ENCODE measurements at places on chromosomes 5 and 9. TPM values are rescaled to one million over a fixed set of nuclear protein-coding genes. Genes with fewer than 3 reads are reported as not detected.

GFI1B gene
- 0.07 TPM for polyA plus RNA-seq

SEMA4D gene
- 22.3 TPM for polyA plus RNA-seq

TMOD1 gene
- polyA plus RNA-seq: 286 TPM

PCDHA1 gene
- not detected for polyA plus RNA-seq

REEP2 gene
- polyA plus RNA-seq: 1.5 TPM

ATOSB gene
- polyA plus RNA-seq: 27.6 TPM

QRFP gene
- not detected for polyA plus RNA-seq

MCTP1 gene
- polyA plus RNA-seq: 1.4 TPM

SEMA5A gene
- 0.24 TPM for polyA plus RNA-seq

PKN3 gene
- 4.4 TPM for polyA plus RNA-seq

SLC6A3 gene
- polyA plus RNA-seq: not detected

TAF11L5 gene
- not detected for polyA plus RNA-seq

PCDHA4 gene
- polyA plus RNA-seq: 0.06 TPM

BAAT gene
- polyA plus RNA-seq: 0.08 TPM

PRLR gene
- polyA plus RNA-seq: 0.03 TPM

CDX1 gene
- 0.06 TPM for polyA plus RNA-seq

CCL21 gene
- polyA plus RNA-seq: 2.2 TPM

TAF11L2 gene
- polyA plus RNA-seq: not detected

SIT1 gene
- polyA plus RNA-seq: not detected

NUDT12 gene
- polyA plus RNA-seq: 6.8 TPM

EQTN gene
- not detected for polyA plus RNA-seq

SYNPO gene
- polyA plus RNA-seq: 503 TPM

CRHBP gene
- polyA plus RNA-seq: 0.10 TPM

CARTPT gene
- polyA plus RNA-seq: not detected

MYOZ3 gene
- polyA plus RNA-seq: 3.0 TPM

FEM1C gene
- polyA plus RNA-seq: 15.8 TPM

SLC34A1 gene
- polyA plus RNA-seq: not detected

MOB3B gene
- polyA plus RNA-seq: 3.8 TPM

C8G gene
- 3.4 TPM for polyA plus RNA-seq

HK3 gene
- polyA plus RNA-seq: 2.6 TPM

SLC30A5 gene
- polyA plus RNA-seq: 17.7 TPM

ADAMTS19 gene
- polyA plus RNA-seq: 0.08 TPM

PCDHGA7 gene
- 0.07 TPM for polyA plus RNA-seq

NR3C1 gene
- 34.5 TPM for polyA plus RNA-seq

MYMK gene
- not detected for polyA plus RNA-seq

BRIX1 gene
- polyA plus RNA-seq: 14.5 TPM

SPINK4 gene
- not detected for polyA plus RNA-seq

MYORG gene
- polyA plus RNA-seq: 50.7 TPM

C9 gene
- not detected for polyA plus RNA-seq

CDK5RAP2 gene
- 26.0 TPM for polyA plus RNA-seq

TMEM203 gene
- polyA plus RNA-seq: 30.6 TPM

ORM2 gene
- 0.68 TPM for polyA plus RNA-seq

RELL2 gene
- polyA plus RNA-seq: 0.63 TPM

CHSY3 gene
- 0.33 TPM for polyA plus RNA-seq

SLC45A2 gene
- polyA plus RNA-seq: 0.08 TPM

PCDHB16 gene
- polyA plus RNA-seq: 0.23 TPM

TPPP gene
- polyA plus RNA-seq: 1.8 TPM

RABEPK gene
- polyA plus RNA-seq: 34.5 TPM

AGXT2 gene
- not detected for polyA plus RNA-seq

OR1L1 gene
- polyA plus RNA-seq: not detected

MCC gene
- polyA plus RNA-seq: 1.4 TPM

SPATA31E1 gene
- not detected for polyA plus RNA-seq

ATP10B gene
- polyA plus RNA-seq: not detected
